ENCODE measurements at places on chromosomes 16 and 17. TPM values are rescaled to one million over a fixed set of nuclear protein-coding genes. Genes with fewer than 3 reads are reported as not detected.

GRCh38 chr17:75566834-75567233 lies 20.8 kb upstream of the MYO15B start:
- no peak for DNase-seq
- H3K4me3 ChIP-seq: no peak overlapping the region
- H3K4me1 ChIP-seq: no peaks in the 10 kb centered on the region
- no peak overlapping the region for H3K27ac ChIP-seq
- H3K36me3 ChIP-seq: peaks cover 3% of the 10 kb centered on the region
- no peaks in the 10 kb centered on the region for H3K27me3 ChIP-seq

- H3K36me3 ChIP-seq: no peaks in the 10 kb centered on the region
- H3K27me3 ChIP-seq: no peaks in the 10 kb centered on the region
- no peak for DNase-seq
- no peaks in the 10 kb centered on the region for H3K4me1 ChIP-seq
- no peak overlapping the region for H3K4me3 ChIP-seq
These were observed 26.1 kb downstream of the IKZF3 start for GRCh38 chr17:39838057-39838456.

Gene HEATR9
- not detected for total RNA-seq

DNA sequence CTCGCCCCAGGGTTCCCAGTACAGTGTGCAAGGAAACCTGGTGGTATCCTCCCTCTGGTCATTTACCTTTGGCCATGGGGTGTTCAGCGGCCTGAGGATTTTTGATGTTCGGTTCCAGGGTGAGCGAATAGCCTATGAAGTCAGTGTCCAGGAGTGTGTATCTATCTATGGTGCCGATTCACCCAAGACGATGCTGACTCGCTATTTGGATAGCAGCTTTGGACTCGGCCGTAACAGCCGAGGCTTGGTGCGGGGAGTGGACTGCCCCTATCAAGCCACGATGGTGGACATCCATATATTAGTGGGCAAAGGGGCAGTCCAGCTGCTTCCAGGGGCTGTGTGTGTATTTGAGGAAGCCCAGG lies 1.2 kb downstream of the AOC2 start:
- no peak overlapping the region for H3K4me3 ChIP-seq

Measured in upper lobe of left lung (tissue), 6 donors.